ENCODE measurements at places on chromosomes 5 and 9.
A peak's percentile ranks its signal among the peaks of the same experiment; 100 is the strongest.

GRCh38 chr9:91905991-91906469, 44.0 kb downstream of the ROR2 start:
- peak; percentile 19 for DNase-seq

DNA sequence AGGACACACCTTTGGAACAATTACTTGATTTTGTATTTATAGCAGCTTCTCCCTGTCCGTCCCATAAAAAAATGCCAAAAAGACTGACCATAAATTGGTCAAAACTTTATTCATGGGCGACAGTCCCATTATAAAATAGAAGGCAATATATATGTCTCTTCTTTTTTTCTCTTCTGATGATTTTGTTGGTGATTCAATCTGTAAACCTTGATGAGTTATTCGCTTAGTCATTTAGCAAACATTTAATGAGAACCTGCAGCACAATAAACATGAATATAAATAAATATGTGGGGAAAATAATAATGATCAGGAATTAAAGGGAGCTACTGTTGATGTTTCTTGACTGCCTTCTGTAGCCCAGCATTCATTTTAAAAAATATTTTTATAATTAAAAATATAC, 356.4 kb upstream of the ACTBL2 start:
- peak; percentile 55 for DNase-seq

- peak; percentile 78 for DNase-seq
These were observed at the start of gene BASP1 for GRCh38 chr5:17217493-17218352. TSS of gene BASP1 (plus strand) at chr5:17217631. CDS start at chr5:17275217, 57,586 bp downstream.

- no peak for DNase-seq
These were observed 33.5 kb downstream of the INSYN2B start for GRCh38 chr5:169946743-169947295.

GRCh38 chr9:120875643-120875953, 1.4 kb downstream of the PHF19 start:
- no peak for DNase-seq

GRCh38 chr9:131732061-131732526, 7.8 kb downstream of the RAPGEF1 start:
- peak; percentile 79 for DNase-seq

DNA sequence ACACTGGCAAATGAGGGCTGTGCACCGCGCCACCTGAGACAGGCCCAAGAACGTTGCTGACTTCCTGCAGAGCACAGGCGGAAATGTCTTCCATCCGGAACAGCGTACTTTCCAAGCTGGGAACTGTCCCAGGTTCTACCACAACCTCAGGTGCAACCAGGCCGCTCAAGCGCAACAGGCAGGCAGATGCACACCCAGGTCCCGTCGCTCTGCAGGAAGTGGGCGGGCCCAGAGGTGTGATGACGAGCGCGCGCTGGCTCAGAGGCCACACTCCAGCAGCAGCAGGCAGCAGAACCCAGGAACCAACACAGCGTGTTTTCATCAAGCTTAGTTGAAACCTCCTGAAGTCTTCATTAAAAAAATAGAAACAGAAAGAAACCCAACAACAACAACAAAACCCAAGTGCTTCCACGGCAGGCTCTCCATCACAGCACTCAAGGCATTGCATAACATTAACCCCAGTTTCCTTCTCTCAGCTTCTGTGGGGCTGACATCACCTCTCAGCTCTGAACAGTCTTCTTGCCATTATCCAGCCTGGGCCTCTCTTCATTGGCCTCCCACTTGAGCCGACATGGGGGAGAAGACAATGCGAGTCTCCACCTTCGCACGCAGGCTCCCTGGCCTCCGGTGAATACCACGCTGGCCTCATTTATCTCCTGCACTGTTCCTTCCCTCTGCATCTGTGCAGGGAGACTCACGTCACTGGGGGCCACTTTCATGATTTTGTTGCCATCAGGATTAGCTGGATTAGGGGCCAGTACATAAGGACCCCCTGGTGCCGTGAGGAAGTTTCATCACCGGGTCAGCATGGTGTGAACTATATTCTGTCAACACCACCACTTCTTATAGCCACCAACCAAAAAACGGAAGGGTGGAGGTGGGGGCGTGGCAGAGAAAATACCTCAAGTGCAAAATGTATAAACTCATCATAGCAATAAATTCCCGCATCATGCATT, 22.1 kb downstream of the PTCH1 start:
- DNase-seq = peak; percentile 66

GRCh38 chr9:129455151-129455995, 165.5 kb downstream of the C9orf50 start:
- no peak for DNase-seq

GRCh38 chr9:72856972-72857623, 95.8 kb downstream of the ALDH1A1 start:
- peak; percentile 44 for DNase-seq

DNA sequence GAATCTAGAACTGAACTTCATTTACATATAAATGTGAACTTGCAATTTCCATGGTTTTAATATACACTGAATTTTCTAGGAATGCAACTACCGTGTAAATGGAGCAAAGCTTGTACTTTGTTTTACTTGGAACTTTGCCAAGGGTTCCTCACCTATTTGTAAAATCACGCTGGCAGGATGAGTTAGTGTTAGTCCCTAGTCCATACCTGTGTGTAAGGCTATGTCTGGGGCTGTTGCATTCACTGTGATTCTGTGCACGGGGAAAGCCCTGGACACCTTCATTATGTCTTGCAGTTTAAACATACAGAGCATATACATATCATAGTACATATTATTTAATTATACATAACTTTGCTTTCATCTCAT, 119.9 kb downstream of the PAX5 start:
- no peak for DNase-seq

GRCh38 chr9:137490532-137491186, 31.5 kb upstream of the NSMF start:
- DNase-seq = no peak

DNA sequence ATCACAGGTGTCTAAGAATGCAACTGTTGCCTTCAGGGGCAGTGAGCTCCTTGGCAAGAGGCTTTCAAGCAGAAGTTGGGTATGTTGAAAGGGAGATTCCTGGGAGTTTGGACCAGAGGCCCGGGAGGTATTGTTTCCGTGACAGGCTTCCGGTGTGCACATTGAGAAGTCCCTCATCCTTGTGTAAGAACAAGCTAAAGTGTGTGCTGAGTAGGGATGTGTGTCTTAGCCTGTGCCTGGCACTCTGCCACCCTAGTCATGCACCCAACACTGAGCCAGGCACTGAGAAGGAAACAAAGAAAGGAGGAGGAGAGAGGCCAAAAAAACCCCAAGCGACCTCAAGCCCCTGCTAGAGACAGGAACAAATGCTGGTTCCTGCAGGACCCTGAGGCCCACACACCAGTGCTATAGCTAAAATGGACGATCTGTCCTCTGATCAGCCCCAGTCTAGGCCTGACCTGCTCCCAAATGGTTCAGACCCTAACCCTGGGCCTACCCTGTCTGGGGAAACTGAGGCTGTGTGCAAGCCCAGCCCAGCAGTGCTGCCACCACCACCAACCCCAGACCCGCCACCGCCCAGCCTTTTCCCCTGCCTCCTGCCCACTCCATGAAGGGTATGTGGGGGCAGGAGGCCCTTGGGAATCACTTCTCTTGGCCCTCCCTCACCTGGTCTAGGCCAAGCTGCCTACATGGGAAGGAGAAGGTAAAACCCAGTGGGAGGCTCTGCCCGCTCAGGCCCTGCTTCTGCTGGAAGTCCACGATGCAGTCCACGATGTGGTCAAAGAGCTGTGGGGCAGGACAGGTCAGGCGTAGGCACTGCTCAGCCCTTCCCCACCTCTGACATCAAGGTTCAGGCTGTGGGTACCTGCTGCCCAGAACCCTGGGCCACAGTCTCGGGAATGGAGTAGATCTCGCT, 12.6 kb downstream of the HK3 start:
- DNase-seq = no peak

DNA sequence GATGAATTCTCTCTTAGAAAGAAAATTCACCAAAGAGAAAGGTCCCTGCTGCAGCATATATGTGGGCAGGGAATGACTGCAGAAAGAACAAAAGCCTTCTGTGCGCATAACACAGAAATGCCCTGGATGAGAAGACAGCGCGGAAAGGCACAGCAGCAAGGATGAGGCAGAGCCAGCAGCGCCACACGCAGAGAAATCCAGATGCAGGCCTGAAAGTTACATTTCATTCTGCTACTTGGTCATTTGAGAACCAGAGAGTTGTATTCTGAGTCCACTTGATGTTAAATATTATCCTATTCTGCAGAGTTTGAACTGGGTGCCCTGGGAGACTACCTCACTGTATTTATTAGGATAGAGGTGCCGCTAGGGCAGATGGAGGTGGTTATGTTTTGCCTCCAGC, 68.5 kb downstream of the GLDC start:
- DNase-seq = no peak

DNA sequence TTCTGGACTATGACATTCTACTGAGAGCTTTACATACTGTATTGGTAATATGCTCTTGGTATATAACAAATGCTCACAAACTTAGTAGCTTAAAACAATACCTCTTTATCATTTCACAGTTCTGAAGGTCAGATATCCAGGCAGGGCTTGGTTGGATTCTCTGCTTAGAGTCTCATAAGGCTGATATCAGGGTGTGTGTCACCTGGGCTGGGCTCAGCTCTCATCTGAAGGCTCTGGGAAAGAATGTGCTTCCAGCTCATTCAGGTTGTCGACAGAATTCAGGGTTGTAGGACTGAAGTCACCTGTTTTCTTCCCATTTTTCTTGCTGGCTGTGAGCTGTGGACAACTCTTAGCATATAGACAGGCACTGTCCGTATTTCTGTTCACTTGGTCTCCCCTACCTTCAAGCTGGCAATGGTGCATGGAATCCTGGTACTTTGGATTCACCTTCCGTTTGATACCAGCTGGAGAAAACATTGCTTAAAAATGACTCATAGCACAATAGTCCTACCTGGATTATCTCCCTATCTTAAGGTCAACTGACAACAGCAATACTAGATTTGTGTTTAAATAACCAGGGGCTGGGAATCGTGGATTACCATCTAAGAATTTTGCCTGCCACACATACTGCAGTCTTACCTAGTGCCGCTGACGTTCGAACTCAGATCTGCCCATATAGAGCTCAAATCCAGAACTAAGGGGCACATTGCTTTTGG, 69.2 kb downstream of the RCL1 start:
- peak; percentile 4 for DNase-seq

DNA sequence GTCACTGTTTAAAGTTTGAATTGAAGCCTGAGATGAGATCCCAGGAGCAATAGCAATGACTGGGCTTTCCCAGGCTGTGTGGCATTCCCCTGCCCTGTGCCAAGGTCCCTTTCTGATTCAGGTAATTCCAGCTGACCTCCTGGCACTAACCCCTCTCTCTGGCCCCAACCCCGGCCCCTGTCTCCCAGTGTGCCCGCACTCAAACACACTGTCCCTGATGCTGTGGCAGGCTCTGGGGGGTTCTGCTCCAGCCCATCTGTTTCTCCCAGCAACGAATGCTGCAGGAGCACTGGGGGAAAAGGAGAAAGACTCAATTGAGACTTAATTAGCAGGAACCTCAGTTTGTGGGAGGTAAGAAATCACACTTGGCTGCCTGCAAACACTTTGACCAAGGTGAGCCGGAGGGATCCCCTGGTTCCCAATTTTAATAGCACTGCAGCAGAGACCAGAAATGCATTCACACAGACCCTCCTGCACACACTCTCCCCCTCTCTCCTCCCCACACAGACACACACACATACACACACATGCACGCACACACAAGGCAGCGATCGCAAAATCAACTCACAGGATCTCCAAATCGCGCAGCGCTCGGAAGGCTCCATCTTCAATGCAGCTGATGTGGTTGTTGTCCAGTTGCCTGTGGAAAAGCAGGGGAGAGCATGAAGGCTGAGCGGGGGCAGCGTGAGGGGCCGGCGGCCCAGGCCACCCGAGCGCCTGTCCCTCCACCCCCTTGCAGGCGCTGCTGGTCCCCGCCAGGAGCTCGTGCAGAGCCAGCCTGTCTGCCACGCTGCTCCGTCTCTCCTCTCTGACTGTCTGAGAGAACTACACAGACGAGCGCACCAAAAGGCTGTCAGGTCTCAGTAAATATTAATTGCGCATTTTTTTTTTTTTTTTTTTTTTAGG, 265.1 kb upstream of the PANK3 start:
- DNase-seq = no peak

- DNase-seq = no peak
These were observed 583.2 kb upstream of the KLF4 start for GRCh38 chr9:108072740-108073139.

DNA sequence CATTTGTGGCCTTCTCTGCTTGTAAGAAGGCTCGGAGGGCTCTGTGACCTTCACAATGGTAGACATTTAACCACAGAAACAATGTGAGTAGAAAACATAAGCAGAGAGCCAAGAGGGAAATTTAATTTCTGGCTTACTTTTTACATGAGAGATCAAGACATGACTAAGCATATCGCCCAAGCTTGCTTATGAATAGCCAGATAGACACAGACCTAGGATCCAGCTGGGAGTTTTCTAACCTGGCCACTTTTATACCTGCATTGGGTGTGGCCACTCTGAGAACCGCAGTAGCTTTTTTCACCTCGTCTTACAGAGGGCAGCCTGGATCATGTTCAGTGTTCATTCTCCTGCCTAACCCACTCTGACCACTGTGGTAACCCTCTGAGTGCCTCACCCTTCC, 244.9 kb upstream of the KCNN2 start:
- no peak for DNase-seq

DNA sequence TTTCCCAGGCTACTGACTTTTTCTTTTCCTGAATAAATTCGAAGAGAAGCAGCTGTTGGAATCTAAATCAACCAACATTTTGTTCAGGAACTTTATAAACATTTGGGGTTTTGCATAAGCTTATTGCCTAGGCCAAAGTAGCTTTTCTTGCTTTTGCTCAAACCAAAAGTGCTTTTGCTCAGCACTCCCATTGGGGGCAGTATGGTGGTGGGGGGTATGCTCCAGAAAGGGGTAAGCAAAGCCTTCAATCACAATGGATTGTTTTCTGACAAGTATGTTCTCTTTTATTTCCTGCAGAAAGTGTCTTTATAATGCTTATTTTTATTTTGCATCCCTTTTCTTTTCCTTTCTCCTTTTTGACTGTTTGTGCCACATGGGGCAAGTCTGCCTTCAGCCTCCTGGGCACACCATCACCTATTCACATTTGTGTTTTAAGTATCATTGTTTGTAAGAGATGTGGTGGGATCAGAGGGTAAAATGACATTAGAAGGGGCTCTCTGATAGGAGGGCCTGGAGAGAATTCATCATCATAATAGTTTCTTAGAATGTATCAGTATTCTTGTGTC, 86.0 kb downstream of the PRDM6 start:
- no peak for DNase-seq

GRCh38 chr9:98925956-98926355, 17.8 kb upstream of the COL15A1 start:
- no peak for DNase-seq
